ENCODE measurements at places on chromosomes 16 and 17. TPM values are rescaled to one million over a fixed set of nuclear protein-coding genes. Genes with fewer than 3 reads are reported as not detected.

- no peak for DNase-seq
These were observed 55.6 kb downstream of the COTL1 start for GRCh38 chr16:84562174-84562815.

GRCh38 chr17:18314059-18314730 is 599 bp downstream of the TOP3A start:
- DNase-seq: no peak

GRCh38 chr16:66933776-66934137 is 445 bp downstream of the CIAO2B start:
- no peak for DNase-seq

- DNase-seq: no peak
These were observed 76.3 kb upstream of the AXIN2 start for GRCh38 chr17:65637786-65638185.

DNA sequence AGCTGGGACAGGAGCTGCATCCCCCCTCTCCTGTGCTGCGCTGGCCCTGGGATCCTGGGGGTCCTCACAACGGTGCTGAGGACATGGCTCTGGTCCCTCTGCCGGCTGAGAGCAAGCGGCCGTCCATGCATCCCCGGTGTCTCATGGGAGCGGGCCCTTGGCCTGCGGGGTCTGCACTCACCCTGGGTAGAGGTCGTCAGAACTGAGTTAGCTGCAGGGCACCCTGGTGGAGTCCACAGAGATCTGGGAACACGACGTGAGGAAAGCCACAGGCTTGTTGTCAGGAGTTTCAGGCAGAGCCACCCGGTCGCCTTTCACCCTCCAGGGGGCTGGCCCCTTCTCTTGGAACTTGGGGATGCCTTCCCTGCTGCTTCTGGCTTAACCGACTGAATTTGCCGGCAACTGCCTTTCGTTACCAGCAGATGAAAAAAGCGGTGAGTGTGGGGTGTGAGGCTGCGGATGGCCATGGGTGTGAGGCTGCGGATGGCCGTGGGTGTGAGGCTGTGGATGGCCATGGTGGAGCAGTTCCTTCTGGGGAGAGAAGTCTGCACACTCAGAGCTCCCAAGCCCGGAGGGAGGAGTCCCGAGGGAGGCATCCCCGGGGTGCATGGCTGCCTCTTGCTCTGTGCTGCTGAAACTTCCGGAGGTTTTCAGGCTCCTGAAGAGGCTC is 81.7 kb downstream of the LMF1 start:
- DNase-seq: peak; percentile 64

DNA sequence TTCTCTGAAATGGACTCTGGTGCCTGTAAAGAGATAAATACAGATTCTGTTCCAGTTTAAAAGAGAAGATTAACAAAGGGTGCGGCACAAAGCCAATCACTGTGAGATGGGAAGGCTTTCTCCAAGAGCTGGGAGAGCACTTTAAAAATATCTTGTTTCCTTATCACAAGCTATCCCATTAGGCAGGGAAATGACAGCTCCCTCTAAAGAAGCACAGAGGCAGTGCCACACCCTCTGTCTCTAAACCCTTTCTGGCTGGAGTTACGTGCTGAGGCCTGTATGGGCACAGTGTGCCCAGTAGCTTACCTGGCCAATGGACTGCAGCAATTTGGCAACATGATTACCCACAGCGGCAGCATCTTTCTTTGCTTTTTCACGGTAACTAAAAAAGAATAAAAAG is 9.0 kb upstream of the TERB1 start:
- no peak for DNase-seq

DNA sequence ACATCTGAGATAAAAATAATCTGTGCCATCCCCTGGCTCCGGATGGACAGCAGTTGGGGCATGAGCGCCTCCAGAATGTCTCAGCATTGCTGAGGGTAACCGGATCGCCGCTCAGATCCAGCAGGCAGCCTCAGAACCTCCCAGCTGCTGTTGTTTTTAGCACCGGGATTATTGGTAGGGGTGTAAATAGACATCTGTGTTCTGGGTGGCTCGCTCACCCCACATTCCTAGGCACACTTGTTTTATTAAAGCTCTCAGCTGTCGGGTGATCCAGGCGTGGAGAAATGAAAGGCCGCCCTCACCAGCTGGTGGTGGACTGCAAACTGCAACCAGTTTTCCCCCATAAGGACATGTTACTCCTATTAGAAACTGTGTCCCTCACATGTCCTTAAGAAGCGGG is 32.1 kb downstream of the MYH3 start:
- DNase-seq: no peak

DNA sequence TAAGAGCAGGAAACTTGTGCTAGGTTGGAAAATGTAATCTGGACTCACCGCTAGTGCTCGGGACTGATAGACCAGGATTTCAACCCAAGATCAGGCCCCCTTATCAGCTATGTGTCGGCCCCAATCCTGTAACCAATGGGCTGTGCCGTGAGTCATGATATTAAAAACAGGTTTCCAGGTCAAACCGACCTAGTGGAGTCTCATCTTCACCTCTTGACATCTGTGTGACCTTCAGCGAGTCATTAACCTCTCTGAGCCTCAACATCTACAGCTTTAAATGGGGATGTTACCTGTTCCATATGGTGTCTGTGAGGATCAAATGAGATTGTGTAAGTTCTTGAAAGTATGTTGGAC is 512 bp downstream of the PMM2 start:
- DNase-seq: no peak

- DNase-seq: no peak
These were observed 6.4 kb downstream of the CMTM2 start for GRCh38 chr16:66585481-66586239.

DNA sequence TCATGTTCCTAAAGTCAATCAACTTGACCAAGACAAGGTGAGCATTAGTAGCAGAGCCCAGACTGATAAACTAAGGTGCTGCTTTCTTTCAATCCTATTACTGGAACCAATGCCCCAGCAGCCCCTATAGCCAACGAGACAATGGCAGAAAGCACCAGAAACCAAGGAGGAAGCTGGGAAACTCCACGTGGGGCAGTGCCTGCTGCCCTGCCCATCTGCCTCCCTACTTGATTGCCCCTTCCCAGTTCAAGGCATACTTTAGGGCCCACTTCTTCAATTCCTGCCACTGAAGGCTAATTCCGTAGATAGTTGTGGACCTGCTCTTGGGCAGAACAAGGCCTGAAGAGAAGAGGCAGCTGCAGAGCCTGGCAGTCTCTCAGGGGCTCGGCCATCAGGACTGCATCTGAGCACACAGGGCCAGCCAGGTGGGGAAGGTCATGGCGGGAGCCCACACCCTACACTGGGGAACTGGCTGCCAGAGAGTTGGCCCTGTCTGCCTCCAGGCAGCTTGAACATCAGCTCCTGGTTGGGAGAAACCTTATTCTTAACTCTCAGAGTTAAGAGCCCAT is 30.9 kb downstream of the WSB1 start:
- DNase-seq: no peak

GRCh38 chr17:81063106-81064093 is 28.4 kb downstream of the BAIAP2 start:
- no peak for DNase-seq

GRCh38 chr17:31249835-31250141 is 47.3 kb downstream of the OMG start:
- DNase-seq: no peak

DNA sequence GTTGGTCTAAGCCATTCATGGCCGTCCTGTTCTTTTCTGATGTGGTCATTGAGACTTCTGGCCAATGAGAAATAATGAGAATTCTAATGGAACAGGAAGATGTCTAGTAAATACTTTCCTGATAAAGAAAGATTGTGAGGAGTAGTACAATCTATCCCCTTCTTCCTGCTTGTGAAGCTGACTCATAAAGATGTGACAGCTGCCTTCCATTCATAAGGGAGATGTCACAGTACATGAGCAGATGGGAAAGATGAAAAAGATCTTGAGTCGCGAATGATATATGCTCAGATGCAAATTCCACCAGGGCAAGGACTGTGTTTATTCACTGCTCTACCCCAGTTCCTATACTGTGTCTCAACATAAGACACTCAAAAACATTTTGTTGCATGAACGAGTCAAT is 111.7 kb upstream of the FOXF1 start:
- DNase-seq: no peak

GRCh38 chr17:38453951-38454421 is 25.7 kb downstream of the ARHGAP23 start:
- no peak for DNase-seq

DNA sequence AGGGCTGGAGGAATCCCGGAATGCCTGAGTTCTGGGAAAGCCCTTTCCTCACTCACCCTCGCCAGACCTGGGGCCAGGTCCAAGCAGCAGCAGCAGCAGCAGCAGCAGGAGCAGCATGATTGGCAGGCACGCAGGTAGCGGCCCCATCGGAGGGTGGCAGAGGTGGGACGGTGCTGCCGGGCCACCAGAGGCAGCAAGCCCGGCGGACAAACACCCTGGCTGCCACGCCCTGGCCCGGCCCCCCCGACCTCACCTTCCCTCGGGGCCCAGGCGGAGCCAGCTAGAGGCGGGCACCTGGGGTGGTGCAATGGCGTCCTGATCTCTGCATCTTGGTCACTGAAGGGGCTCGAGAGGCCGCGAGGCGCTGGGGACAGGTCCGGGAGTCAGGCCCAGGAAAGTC is 122.4 kb downstream of the LAT start:
- DNase-seq: peak; percentile 21

DNA sequence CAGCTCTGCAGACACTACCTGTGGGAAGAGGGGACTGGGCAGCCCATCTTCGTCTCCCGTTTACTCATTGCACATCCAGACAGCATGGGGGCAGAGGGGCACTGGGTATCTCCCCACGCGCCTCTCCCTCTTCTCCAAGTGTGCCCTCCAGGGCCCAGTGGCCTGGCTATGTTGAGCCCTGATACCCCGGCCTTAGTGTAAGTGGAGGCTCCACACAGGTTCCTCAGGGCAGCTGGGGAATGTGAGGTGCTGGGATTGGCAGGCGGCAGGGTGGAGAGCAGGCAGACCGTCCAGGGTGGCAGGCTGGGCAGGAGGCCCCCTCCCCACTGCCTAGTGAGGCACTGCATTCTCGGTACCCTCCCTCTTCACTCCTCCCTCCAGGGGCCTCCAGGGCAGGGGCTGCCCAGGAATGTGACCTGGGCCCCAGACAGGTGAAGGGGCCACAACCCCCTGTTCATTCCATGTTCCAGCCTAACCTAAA is 13.2 kb upstream of the NAGLU start:
- DNase-seq: no peak

DNA sequence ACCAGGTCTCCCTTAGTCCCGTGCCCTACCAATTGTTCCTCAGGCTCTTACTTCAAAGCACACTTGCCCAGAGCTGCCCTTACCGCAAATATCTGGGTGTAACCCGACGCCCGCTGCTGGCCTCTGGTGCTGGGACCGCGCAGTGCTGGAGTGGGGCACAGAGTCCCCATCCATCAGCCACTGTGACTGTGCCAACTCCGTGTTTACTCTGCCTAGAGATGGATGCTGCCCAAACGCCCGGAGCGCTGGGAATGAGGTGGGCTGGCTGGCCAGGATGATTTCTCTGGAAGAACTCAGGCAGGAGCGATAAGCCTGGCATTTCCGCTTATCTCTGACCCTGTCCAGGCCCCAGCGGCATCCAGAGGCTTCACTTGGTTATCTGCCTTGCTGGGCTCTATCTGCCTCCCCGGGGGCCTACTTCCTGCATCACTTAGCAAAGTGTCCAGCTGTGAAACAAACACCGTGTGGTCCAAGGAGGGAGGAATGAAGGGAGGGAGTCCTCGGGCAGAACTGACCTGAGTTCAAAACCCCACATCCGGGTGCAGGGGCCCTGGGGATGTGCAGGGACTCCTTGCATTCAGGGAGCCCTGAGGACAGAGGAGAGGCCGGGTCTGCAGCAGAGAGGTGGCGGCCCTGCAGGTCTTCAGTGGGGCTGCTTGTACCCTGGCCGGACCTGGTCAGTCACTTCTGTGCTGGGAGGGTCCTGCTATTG is 9.4 kb upstream of the MYLK3 start:
- DNase-seq: no peak

DNA sequence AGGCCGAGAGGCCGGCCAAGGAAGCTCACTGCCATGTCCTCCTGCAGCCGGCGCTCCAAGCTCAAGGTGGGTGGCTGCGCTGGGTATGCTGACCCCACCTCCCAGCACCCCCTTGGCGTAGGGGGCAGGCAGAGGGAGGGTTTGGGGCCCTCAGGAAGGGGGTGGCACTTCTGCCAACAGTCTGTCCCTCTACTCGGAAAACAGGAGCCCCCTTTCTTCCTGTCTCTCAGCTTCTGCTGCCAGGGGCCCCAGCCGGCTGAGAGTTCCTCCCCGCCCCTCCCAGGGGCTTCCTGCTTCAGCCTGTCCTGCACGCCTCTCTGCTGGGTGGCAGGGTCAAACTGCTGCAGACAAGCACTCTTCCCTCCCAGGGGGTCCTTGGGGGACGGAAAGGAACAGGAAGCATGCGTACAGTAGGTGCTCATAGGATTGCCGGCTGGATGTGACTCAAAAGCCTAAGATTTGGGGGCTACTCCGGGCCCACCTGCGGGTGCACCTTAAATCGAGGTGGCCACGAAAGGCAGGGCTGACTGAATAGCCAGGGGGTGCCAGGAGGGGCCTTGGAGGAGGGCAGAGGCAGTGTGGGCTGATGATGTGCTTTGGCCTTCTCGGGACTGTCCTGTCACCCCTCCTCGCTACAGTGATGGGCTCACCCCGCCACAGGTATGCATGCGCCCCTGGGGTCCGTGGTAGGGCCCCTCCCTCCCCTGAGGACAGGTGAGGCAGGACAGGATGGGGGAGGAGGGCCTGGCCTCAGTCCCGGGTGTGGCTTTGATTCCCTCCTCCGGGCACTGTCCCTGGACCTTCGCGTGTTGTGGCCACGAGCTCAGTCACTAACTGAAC is 4.0 kb downstream of the CBX2 start:
- DNase-seq: no peak

DNA sequence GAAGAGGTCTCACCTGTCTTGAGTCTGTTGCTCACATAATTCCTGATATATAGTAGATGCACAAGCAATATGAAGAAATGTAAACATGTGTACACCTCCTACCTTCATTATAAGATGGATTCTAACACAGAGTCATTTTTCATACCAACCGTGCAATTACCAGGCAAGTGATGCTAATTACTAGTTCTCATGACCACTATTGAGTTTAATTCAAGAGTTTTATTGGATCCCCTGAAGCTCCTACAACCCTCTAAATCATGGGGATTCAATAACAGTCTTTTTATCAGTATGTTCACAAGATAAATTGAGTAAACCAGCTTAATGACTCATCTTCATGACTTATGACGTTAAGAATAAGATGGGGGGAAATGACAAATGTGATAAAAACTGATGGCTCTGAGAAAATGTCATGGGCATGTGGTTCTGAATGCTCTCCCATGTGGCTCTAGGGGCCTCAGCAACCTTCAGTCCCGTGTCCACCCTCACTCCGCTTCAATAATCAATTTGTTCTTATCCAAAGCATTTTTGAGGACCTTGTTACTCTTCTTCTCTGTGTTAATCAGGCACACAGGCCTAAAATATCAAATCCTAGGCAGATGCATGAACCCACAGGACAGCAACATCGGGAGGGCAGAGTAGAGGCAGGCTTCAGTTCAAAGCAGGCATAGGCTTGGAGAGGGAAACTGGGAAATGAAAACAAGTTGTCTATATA is 42.8 kb downstream of the PRAC1 start:
- no peak for DNase-seq

GRCh38 chr17:21199311-21199710 is 14.7 kb downstream of the TMEM11 start:
- no peak for DNase-seq

The CCL8 gene
- polyA plus RNA-seq: 0.92 TPM

The GPR142 gene
- not detected for polyA plus RNA-seq

The PTGES3L gene
- 3.6 TPM for polyA plus RNA-seq

The PRAC1 gene
- not detected for polyA plus RNA-seq

The PKMYT1 gene
- polyA plus RNA-seq: 15.9 TPM

The LGALS9B gene
- 0.11 TPM for polyA plus RNA-seq

The UQCRC2 gene
- polyA plus RNA-seq: 250 TPM

The YPEL3 gene
- polyA plus RNA-seq: 54.3 TPM

The MYL4 gene
- 2.9 TPM for polyA plus RNA-seq

The BAHCC1 gene
- polyA plus RNA-seq: 23.1 TPM

The ASPHD1 gene
- polyA plus RNA-seq: 0.63 TPM

The CACNB1 gene
- polyA plus RNA-seq: 12.0 TPM

The GAST gene
- not detected for polyA plus RNA-seq

Measured in left lung (tissue), 14 donors.